A549 treated with ZK216348 at 1 μM for 4 hours (cell line): ENCODE measurements at places on chromosomes 11 and 22. TPM values are rescaled to one million over a fixed set of nuclear protein-coding genes. Genes with fewer than 3 reads are reported as not detected.

The C1QTNF4 gene
- total RNA-seq: 0.23 TPM in 1 of 5 replicates, not detected in the others

The A4GALT gene
- total RNA-seq: 12.2 to 25.9 TPM (median 19.6 TPM) in 5 replicates

The SOX6 gene
- not detected in 5 replicates for total RNA-seq

The NUP160 gene
- 23.6 to 33.2 TPM (median 30.6 TPM) in 5 replicates for total RNA-seq

The SYCE3 gene
- total RNA-seq: not detected in 5 replicates

The SHANK3 gene
- total RNA-seq: 1.9 to 6.0 TPM (median 5.2 TPM) in 5 replicates
